Activated naive CD4-positive, alpha-beta T cell treated with anti-CD3 and anti-CD28 coated beads for 36 hours (primary cell): ENCODE measurements at places on chromosomes 7 and 10. TPM values are rescaled to one million over a fixed set of nuclear protein-coding genes. Genes with fewer than 3 reads are reported as not detected.

The PNLIPRP1 gene
- total RNA-seq = not detected

The ANKRD30A gene
- not detected for total RNA-seq

The ARHGEF5 gene
- 17.6 TPM for total RNA-seq

The TAC1 gene
- total RNA-seq = not detected

The CYCS gene
- total RNA-seq = 213 TPM

The NUTM2A gene
- total RNA-seq = 0.07 TPM

The SSC4D gene
- total RNA-seq = 0.62 TPM

The BMPER gene
- total RNA-seq = not detected

The VSTM4 gene
- total RNA-seq = not detected

The GPR146 gene
- total RNA-seq = 0.57 TPM

The DENND2A gene
- total RNA-seq = not detected

The GAD2 gene
- not detected for total RNA-seq

The TRIM50 gene
- not detected for total RNA-seq

The BAG3 gene
- total RNA-seq = 20.9 TPM

The HGF gene
- total RNA-seq = not detected

The TFPI2 gene
- total RNA-seq = not detected

The EVX1 gene
- total RNA-seq = not detected

The CPA2 gene
- not detected for total RNA-seq

The SORCS3 gene
- not detected for total RNA-seq

The WDFY4 gene
- 0.20 TPM for total RNA-seq

The OPN4 gene
- not detected for total RNA-seq

The SEC31B gene
- total RNA-seq = 58.3 TPM

The TMEM140 gene
- 8.1 TPM for total RNA-seq

The CPEB3 gene
- total RNA-seq = 1.3 TPM

The GIMAP5 gene
- total RNA-seq = 32.1 TPM

The THNSL1 gene
- 7.1 TPM for total RNA-seq

The NEUROG3 gene
- not detected for total RNA-seq

The FKBP6 gene
- total RNA-seq = not detected

The OGDH gene
- total RNA-seq = 78.4 TPM

The CSTF2T gene
- 25.6 TPM for total RNA-seq

The ZDHHC6 gene
- 37.8 TPM for total RNA-seq

The PTN gene
- not detected for total RNA-seq

The COBL gene
- not detected for total RNA-seq
